Hematopoietic multipotent progenitor cell treated with erythropoietin and hydrocortisone succinate and interleukin-3 and kit ligand, for 15 days (in vitro differentiated cells): ENCODE measurements at places on chromosomes 1 and 21.

DNA sequence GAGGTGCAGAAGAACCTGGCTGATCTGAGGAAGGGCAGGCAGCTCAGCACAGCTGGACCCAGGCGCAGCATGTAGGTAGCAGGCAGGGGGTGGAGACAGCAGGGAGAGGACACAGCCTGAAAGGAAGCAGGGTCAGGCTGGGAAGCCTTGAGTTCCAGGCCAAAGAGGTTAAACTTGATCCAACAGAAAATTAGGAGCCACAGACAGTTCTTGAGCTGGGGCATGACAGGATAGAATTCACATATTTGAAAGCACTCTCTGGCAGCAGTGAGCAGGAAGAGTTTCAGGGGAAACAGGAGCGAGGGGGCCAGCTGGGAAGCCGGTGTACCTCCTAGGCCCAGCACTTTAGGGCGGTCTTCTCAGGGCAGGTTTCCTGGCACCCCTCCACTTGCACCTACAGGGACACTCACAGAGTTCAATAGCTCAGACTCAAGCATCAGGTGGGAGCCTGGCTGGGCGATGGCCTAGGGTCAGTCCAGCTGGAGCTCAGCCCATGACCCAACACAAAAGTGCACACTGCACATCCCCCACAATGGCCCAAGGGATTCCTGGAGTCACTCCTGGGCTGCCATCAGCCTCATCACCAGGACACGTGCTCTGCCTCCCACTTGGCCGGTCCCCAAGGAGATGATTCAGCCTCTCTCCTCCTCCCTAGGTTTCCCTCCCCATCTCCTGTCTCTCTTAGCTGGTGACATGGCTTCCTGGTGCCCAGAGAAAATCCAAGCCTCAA is 22.7 kb downstream of the MATN1 start:
- no peak for DNase-seq

DNA sequence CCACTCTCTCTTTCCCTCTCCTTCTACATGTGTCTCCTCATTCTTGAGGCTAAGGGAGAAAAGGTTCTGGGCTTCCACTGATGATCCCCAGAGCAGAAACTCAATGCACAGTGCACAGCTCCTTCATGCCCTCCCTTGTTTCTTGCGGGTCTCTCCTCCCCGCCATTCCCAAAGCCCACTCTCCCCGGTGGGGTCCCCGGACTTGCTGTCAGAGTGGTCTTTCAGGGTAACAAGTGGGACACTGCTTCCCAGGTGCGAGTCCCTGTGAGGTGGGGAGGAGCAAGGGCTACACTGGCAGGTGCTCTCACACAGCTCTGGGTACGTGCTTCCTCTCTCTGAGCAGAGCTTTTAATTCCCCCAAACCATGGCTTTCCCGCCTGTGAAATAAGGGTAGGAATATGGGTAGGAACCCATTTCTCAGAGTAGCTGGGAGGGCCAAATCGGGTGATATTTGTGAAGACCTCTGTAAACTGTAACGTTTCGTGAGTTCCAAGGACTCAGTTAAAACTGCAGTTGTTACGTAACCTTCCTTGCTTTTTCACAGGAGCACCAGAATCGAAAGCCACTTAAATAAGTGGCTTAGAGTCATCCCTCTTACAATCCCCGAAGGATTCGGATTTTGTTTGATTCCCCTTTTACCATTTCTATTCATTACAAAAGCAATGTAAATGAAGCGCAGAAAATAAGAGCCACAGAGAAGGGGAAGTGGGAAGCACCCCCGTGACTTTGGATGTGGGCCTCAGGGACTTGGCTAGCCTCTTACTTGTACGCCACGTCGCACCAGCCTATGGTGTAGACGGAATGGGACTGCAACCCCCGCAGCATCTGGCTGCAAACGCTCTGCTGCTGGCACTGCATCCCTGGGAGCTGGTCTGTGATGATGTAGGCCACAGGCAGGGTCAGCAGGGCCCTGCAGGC is 6.2 kb downstream of the PGLYRP3 start:
- DNase-seq = no peak

DNA sequence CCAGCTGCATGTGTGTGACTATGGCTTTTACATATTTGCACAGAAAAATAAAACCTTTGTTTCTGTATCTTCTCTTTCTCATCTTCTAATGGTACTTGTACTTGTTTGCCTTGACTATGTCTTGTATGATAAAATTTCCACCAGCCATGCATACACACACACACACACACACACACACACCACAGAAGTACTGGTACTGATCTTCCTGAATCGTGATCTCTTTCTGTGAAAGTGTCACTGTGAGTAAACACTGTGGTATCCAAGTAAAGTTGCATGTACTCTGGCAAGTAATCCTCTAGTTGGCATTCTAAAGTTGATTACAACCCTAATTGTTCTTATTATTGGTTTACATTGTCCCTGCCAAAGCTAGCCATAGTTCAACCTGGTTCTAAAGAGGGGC is 176.7 kb downstream of the CRB1 start:
- DNase-seq = no peak

DNA sequence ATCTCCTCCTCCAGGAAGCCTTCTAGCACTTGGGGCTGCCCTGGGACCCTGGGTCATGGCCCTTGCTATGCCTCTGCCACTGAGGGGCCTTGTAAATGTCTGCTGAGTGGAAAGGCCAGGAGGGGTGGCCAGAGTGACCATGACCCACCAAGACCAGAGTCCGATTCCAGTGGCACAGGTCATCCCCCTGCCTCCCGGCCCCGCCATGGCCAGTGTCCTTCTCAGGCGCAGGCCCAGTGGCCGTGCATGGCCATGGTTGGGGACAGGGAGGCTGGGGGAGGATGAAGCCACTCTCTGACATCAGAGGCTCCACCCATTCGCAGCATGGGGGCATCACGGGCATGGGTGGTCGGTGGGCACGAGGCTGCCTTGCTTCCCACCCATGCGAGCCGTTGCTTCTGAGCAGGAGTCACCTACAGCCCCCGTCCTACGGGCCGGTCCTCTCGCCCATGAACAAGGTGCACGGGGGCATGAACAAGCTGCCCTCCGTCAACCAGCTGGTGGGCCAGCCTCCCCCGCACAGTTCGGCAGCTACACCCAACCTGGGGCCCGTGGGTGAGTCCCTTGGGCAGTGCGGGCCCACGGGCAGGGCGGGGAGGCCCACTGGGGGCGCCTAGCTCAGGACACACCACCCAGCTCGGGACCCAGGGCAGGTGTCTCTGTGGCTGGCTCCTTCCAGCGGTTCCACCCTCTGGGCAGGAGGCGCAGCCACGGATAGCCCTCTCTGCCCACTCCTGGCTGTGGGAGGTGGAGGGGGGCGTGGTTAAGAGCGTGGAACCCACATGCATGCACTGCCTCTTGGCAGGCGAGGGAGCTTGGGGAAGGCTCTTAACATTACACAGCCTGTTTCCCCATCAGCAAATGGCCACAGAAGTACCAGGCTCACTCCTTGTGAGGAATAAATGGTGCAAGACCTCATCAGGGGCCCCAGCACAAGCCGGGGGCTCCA is 22.4 kb upstream of the CCDC27 start:
- DNase-seq = no peak

GRCh38 chr1:107794571-107794970 is 170.4 kb downstream of the VAV3 start:
- DNase-seq = no peak

DNA sequence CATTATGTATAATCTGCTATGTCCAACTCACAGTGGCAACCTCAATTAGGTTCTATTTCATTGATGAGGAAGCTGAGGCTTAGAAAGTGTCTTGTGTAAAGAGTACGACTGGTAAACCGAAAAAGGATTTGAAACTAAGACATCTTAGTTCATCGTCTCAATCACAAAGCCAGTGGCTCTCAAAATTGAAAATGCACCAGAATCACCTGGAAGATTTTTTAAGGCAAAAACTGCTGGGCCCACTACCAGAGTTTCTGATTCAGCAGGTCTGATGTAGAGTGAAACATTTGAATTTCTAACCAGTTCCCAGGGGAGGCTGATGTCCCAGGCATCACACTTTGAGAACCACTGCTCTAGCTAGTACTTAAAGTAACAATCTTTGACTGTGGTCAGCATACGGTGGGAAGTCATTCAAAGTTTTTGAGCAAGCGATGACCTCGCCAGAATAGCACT is 5.2 kb upstream of the LRRC53 start:
- no peak for DNase-seq

DNA sequence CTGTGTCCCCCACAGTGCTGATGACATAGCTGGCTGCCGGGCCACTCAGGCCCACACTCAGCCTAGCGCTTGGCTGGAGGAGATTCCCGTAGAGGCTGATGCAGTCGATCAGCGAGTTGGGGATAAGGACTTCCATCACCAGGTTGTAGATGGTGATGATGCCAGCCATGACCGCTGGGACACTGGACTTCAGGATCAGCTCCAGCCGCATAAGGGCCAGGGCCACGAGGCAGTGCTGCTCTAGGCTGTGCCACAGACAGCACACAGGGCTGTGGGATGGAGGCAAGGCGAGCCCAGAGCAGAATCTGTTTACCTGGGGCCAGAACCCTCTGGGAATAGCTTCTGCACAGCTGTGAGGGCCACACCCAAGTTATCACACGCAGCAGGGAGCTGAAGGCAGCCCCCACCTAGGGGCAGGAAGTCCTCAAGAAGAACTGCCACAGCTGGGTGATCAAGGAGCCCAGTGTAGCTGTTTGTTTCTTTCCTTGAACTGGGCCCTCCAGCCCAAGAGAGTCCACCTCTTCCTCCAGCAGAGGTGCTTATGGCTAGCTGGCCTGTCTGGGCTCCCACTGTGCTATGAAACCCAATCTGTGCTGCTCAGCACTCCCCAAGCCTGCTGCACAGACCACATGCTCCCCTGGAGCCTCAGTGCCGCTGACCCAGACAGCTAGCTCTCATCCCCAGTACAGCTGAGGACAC is 6.2 kb downstream of the SLC2A1 start:
- peak; percentile 91 for DNase-seq

DNA sequence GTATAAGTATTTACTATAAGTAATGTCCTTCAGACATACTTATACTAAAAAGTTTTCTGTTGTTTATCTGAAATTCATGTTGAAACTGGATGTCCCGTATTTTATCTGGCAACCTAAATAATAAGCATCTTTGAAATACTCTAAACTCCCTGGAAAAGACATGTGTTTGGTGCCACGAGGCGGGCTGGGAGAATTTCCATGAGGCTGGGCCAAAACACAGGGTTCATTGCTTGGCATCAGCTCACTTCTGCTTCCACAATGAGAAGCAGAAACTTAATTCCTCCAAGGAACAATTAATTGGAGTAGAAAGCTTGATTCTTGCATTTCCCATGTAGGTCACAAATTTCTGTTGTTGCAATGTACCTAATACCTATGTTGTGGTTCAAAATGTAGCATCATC is 110.2 kb downstream of the PSMG1 start:
- no peak for DNase-seq

DNA sequence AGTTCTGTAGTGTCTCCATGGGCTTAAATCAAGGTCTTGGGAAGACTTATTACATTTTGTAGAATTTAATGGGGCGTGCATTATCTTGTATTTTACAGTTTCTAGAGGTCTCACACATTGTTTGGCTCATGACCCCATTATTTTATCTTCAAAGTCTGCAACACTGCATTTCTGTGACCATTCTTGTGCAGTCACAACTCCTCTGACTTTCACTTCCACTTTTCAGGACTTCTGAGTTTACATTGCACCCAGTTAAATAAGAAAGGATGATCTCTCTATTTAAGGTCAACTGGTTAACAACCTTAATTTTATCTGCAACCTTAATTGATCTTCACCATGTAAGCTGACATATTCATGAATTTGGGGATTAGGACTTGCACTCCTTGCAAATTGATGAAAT is 1186.6 kb downstream of the MRPL39 start:
- DNase-seq = no peak

DNA sequence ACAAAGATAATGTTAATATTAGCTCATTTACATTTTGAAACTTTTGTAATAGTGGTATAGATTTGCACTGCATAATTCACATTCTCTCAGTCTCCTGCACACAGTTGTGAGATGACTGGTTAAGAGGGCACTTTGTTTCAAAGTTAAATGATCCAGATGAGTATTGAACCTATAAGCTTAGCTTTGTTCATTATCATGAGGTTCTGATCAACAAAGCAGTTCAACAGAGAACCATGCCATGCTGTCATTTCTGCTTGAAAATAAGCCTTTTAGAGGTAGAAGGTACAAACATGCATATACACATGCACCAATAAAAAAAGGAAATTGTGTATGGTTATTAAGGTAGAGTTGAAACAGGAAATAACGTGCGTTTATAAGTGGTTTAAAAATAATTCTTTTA is 4.8 kb downstream of the RAP1A start:
- no peak for DNase-seq

DNA sequence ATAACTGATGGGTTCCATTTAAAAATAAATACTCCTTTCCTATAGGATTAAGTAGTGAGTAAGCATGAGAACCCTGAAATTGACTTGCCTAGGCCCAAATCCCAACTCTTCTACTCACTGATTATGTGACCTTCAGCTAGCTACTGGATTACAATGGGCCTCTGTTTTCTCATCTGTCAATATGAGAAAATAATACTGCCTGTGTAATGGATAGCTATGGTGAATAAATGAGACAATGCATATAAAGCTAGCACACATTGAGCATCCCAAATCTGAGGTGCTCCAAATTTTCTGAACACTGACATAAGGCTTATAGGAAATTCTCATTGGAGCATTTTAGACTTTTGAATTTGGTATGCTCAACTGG is 5.3 kb upstream of the LRRC8C start:
- DNase-seq = no peak

DNA sequence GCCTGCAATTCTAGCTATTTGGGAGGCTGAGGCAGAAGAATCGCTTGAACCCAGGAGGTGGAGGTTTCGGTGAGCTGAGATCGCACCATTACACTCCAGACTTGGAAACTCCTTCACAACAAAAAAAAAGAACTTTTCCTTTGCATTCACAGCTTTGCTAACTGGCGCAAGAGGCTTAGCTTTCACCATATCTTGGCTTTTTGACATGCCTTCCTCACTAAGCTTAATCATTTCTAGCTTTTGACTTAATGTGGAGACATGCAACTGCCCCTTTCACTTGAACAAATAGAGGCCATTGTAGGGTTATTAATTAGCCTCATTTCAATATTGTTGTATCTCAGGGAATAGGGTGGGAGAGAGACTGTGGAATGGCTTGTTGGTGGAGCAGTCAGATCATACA is 8.7 kb downstream of the KPNA6 start:
- no peak for DNase-seq

- DNase-seq = no peak
Observed at GRCh38 chr1:24803220-24803619, 58.0 kb downstream of the CLIC4 start.

DNA sequence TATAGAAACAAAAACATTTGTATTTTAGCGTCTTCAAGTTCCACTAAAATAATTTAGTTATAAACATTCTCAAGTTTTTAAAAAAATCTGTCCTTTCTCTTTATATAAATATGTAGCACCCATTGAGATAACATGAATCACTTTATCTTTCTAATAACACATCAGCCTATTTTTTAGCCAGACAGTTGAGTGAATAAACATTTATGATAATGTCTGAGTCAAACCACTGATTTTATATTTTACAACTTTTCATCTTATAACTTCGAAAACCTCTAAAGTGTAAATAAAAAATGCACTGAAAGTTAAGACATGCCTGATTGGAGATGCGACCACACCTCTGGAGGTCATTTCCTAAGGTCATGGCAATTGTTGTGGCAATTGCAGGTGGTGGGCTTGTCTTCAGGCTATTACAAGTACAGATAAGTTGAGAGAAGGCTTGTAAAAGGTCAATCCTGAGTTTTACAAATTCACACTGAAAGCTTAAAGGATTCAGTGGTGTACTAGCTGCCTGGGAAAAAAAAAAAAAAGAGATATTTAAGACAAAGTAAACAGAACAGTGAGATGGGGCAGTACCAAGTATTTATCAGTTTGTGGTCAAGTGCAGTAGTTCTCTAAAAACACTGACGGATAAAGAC is 67.0 kb downstream of the INTS7 start:
- no peak for DNase-seq
